ENCODE measurements at places on chromosomes 12 and 14.

DNA sequence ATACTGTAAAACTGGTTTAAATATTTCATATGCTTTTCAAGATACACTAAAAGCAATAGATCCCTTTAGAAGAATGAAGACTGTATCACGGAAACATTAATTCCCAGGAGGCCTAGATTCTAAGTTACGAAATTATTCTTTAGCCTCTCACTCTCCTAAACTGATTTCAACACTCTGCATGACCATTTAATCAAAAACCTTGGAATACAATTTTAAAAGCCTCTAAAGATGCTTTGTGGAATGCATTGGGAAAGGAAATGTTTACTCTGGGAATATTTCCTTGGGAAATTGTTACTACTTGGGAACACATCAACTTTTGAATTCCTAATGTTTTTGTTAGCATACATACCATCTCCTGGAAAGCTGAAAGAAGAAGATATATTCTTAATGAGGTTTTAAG, 255.7 kb upstream of the FAR2 start:
- peak; percentile 73 for DNase-seq

- no peak for DNase-seq
Observed at GRCh38 chr12:3869865-3870264, 3.3 kb downstream of the PARP11 start.

- no peak for DNase-seq
Observed at GRCh38 chr12:4717806-4718205, 2.4 kb upstream of the GALNT8 start.

- DNase-seq = no peak
Observed at GRCh38 chr12:48424644-48425043, 47.7 kb upstream of the ANP32D start.

DNA sequence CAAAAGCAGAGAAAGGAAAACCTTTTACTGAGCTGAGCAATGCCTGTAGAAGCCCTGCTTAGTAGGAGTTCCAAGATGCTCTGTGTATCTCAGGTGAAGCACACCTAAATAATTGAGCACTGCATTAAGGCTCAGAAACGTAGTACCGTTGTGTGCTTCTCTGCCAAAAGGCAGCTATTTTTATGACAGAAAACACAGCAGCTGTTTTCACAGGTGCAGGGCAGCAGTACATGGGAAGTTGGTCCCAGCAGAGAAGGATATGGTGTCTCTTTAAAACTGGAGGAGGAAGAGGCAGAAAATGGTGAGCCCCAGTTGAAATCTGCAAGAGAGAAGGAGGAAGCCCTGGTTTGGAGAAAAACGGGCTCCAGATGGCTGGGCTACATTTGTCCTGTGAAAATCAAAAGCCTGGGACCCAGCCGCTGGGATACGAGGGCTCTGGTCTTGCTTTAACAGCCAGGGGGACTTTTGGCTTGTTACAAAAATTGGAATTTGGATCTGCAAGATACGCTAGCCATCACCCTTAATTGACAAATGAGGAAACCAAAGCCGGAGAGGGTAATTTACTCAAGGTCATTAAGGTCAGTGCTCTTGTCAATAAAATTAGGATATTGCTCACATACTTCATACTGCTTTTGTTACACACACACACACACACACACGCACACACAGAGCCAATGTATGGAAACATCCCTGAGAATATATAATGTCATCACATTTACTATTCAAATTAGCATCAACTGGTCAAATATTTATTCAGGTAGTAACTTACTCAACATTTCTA, 27.3 kb downstream of the SPRING1 start:
- DNase-seq = no peak

DNA sequence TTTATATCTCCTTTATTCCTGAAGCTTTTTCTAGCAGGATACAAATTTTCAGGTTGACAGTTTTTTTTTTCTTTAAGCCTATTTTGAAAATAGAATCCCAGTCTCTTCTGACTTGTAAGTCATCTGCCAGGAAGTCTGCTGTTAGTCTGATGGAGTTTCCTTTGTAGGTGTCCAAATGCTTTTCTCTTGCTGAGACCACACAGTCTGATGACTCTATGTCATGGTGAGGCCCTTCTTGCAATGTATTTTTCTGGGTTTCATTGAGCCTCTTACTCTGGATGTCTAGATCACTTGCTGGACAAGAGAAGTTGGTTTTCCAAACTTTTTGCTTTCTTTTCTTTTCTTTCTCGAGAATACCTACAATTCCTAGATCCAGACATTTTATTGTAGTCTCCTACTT, 30.6 kb downstream of the USP15 start:
- DNase-seq = no peak

DNA sequence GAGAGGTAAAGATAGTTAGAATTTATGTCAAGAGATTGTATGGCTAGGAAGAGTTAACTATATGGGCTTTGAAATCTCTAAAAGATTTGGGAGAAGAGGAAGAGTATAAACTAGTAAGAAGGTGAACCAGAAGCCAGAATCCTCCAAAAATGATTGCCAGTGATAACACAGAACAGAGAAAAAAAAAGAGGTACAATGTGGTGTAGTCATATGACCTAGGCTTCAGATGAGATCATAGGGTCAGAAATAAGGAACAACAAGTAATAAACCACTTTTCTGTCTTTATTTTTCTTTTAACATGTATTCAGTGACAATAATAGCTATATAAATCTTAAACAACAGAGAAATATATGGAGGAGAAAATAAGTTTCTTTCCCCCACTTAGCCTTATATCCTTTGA, 2.0 kb upstream of the NECAP1 start:
- DNase-seq = no peak

DNA sequence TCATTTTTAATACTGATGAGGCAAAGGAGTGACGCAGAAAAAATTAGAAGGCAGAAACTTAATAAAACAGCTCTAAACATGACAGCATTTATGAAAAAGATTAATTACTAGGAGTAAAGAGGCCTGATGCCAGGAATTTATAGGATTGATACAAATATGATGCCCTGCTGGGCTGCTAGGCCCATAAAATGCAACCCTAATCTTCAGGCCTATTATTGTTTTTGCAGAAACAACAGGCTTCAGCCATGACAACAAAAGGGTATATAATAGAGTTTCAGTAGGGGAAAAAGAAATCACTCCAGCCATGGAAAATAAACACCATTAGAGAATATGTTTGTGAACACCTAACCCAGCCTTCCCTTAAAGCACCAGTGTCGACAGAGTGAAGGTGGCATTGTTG, 50.6 kb downstream of the OTX2 start:
- DNase-seq = no peak

- DNase-seq = no peak
Observed at GRCh38 chr12:9992296-9992695, 6.6 kb downstream of the CLEC1B start.

- peak; percentile 80 for DNase-seq
Observed at GRCh38 chr12:53180931-53181645, 363 bp upstream of the CSAD start.

GRCh38 chr12:42779186-42779859, 189.8 kb upstream of the PRICKLE1 start:
- DNase-seq = peak; percentile 27

- no peak for DNase-seq
Observed at GRCh38 chr14:90179809-90180779, 76.3 kb upstream of the PSMC1 start.

GRCh38 chr14:104203071-104203425, 64.7 kb downstream of the KIF26A start:
- DNase-seq = no peak

DNA sequence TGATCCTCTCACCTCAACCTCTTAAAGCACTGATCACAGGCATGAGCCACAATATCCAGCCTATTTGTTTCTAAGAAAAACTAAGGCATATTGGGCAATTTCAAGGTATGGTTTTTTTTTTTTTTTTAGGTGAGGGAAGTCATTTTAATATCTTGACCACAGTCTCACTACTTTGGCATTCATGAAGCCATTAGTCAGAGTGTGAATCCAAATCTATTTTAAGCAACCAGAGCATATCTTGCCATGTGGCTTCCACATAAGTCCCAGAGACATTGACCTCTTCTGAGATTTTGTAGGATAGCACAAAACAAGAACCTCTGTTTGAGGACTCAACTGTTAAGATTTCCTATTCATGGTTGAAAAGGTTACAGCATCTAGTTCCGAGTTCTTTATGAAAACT, 130.3 kb upstream of the RBM19 start:
- DNase-seq = peak; percentile 83

DNA sequence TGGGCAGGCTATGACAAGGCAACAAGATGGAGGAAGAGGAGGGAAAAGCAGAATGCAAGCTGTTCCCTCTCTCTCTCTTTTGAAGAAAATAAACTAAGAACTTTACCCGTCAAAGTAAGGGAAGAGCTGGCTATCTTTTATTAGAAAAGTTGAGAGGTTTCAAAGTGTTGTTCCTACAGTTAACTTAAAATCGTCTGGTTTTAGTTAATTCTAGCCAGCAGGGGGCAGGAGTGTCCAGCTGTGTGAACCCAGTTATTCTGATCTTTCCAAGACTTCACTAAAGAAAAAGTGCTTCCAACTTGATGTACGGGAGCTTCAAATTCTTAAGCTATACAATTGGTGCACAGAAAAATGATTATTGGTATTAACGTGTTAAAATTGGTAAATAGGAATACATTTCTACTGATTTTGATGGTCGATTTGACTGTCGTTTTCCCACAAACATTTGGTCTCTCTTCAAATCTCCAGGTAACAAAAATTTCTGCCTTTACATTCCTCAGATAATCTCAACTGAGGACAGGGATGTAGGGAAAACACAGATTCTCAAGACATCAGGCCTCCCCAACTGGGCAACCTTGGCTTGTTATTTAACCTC, 28.4 kb upstream of the MON2 start:
- DNase-seq = peak; percentile 47

DNA sequence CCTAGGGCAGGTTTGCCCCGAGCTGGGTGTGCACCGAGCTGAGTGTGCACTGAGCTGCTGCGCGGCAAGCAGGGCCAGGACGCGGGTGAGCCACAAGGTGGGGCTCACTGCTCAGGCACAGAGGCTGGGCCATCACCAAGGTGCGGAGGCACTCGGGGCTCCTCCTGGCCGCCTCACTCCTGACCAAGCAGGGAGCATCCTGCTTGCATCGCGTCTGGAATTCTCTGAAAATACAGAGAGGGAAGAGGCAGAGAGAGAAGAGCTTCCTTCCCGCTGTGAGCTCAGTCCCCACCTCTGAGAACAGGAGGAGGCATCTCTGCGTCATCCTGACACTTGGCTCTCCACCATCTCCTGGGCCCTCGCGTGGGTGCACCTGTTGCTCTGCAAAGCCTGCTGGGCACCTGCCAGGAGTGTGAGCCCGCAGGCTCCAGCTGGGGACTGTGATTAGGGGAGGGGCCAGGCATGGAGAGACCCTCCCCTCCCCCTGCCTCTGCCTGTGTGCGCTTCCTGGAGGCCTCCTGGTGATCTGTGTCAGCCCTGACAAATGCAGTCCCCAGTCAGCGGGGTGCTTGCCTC, 116.3 kb downstream of the GLT1D1 start:
- DNase-seq = no peak

DNA sequence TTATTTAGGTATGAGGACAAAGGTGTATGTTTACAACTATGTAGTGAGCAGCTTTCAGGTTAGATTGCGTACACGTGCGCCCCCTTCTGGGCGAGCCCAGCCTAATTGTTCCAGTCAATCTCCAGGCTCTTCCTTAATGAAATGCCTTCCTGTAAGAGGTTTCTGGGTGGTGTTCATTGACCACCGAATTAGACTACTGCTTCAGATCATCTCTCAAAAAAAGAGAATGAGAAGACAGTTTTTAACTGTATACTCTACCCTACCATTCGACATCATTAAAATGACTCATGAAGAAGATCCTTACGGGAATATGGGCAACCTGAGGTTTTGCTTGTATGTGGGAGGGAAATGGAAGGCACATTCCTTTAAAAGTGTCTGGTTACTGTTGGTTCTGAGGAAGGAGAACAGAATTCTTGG, 2.1 kb downstream of the LUM start:
- peak; percentile 90 for DNase-seq

DNA sequence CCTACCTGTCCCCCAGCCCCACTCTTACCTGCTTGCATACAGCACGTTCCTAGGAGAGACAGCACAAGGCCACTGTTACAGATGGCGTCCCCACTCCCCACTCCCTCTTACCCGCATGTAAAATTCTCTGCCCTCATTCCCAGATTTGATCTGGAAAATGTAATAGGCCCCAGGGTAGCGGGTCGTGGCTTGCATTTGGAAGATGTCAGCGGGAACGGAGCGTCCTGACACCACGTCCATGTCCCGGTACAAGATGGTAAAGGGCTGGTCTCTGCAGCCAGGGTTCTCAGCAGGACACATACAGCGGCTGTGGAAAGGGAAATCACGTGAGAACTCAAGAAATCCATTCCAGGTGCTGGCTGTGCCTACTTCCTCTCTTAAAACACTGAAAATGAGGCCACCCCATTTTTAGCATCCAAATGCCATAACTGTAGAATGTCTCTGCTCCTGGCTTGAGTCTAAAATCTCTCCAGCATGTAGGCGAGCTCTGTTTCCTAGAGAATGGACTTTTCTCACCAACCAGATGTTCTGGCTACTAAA, 10.1 kb upstream of the TC2N start:
- DNase-seq = no peak

Data from fibroblast of skin of right biceps (primary cell).